Stimulated activated CD8-positive, alpha-beta memory T cell treated with anti-CD3 and anti-CD28 coated beads, Interleukin-7, amount 100 ng/mL, for 24 hours (primary cell): ENCODE measurements at places on chromosomes 3 and 15.

DNA sequence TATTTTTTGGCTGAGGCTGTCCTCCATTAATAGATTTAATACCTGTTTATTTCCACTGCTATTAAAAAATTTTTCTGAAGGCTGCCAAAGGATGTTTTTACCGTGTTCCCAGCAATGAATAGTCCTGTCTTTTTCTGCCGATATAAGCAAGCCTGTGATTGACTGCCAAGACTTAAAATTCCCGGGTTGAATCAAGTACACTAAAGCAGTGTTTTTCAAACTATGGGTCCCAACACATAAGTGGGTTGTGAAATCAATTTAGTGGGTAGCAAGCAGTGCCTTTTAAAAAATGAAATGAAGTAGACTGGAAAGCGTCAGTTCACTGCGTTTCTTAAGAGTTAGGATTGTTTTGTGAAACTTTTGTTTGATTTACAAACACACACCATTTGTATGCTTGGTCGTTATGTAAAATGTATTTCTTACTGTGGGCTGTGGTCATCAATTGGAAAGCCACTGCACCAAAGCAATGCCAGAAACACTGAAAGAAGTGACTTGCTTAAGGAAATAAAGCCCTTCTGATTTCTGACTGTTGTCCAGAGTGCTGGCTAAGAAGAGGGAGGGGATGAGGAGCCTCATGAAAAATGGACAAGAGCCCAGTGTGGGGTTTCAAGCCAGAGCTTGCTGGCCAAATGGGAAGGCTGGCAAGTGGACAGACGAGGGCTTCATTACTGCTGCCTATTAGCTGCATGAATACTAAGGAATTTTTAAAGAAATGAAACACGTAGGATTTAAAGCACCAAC is 206.0 kb downstream of the THRB start:
- DNase-seq: no peak

GRCh38 chr3:168552251-168552650 is 456.5 kb upstream of the GOLIM4 start:
- DNase-seq: no peak

- DNase-seq: no peak
Measured at GRCh38 chr3:186955898-186956696, 25.8 kb downstream of the ST6GAL1 start.

GRCh38 chr3:113272385-113272779 is 61.0 kb downstream of the BOC start:
- DNase-seq: no peak

DNA sequence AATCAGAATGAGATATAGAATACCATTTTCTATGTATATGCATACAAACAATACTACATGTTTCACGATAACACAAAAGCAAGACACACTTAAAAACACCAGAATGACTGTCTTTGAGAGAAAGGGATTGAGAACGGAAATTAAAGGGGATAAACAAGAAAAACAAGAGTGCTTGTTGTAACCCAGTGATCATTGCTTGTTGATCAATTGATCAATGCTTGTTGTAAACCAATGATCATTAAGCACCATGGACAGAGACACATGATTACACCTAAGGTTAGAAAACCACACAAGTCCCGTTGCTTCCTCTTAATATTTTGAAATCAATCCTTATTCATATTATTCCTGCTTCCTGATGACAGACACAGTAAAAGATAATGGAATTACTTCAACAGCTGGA is 1.1 kb upstream of the OR4F15 start:
- DNase-seq: no peak

- no peak for DNase-seq
Measured at GRCh38 chr3:65751123-65751700, 287.5 kb downstream of the MAGI1 start.

DNA sequence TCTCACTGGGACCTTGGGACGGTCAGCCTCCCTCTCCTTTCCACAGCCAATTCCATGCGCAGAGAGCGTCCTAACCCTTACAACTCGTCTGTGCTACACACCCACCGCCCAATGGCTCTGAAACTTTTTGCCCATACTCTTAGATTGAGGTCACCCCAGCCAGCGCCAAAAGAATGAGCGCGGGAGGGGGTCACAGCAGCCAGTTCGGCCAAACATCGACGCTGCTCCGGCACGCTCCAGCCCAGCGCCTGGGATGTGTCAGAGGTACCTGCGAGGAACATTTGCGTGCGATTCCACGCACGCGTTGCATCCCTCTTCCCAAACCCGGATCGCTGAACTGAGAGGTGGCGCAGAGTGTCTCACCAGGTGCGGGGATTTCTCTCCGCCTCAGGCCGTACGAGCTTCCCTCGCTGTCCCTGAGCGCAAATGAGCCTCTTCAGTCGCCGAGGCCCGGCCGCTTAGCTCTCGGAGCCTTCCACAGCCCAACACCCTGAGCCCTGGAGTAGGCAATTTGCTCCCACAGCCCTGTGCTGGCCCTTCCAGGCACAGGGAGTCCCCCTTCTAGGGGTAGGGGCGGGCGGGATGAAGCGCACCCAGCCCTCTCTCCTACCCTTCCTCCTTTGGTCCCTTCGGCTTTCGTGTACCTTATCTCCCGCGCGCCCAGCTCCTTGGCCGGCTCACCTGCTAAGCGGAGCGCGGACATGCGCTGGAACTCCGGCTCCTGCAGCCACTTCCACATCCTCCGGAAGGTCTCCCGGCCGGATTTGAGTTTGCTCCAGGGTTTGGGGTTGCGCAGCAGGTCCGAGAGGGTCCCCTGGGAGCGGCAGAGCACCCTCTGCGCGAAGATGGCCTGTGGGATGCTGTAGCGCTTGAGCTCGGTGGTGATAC is 1.8 kb downstream of the ONECUT1 start:
- DNase-seq: no peak

DNA sequence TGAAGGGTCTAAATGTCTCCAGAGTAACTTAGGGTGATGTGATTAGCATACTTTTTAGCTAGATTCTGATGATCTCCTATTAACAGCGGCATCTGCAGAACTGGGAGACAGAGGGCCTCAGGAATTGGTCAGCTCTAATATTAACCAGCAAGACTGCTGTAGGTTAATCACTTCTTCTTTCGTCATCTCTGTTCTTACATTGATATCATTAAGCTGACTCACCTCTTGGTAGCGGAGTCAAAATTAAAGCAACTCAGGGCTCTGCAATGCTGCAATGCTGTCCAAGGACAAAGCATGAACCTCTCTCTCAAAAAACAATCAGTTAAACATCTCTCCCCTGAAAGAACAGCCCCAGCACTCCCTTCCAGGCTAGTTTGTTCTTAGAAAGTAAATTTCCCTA is 57.5 kb upstream of the TRA2B start:
- DNase-seq: no peak

DNA sequence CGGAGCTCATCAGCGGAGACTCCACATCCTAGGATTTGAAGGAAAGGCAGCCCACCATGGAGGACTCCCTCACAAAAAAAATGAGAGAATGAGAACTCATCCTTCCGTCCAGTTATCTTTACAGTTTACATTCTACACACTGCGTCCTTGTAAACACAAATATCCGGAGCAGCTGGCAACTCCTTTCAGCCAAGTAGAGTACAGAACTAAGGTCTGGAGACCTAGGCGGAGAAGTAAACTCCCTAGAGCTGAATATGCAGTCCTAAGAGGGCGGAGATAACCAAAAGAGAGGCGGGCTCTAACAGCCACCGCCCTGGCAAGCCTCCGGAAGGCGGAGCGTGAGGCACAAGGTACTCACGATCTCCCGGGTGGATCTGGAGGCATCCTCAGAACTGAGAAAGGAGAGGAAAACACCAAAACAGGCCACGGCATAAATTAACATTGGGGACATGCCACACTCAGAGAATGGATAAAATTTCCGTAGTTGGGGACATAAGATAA is 924 bp upstream of the SIN3A start:
- DNase-seq: peak; percentile 41

GRCh38 chr3:42750834-42751233 is 22.2 kb downstream of the CCDC13 start:
- DNase-seq: no peak

DNA sequence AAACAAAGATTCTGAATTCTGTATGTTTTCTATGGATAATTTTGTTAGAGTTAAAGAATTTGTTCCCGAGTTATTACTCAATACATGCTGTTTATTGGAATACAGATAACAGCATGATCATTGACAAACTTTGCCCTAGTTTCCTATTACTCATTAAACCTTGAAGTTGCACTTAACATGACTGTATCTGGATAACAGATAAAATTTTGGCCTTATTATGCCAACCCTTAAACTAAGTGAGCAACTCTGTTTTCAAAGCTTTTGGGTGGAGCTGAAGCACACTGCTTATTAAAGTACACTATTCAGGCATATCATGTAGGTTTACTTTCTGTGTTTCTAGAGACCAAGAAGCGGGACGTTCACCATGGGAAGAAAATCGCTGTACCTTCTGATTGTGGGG is at the start of gene AADAC:
AADAC (plus strand) TSS at position 318 of the 400 bp plus-strand sequence; CDS start at position 365, 47 bp downstream.
- no peak for DNase-seq

- no peak for DNase-seq
Measured at GRCh38 chr15:49646891-49647290, 26.0 kb downstream of the DTWD1 start.

DNA sequence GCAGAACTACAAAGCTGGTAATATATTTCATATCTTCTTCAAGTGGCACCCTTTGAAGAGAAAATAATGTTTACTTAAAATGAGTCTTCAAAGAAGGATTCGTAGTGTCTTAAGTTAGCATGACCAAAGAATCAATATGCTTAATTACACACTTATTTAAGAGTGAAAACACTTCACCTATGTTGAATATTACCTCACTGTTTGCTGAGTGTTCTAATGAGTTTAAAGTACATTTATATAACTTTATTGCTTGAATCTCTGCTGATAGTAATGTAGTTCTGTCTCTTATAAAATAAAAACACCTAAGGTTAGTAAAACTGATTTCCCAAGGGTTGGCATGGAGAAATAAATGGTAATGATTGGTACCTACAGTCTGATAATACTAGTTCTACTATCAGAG is 143.3 kb upstream of the SLC2A2 start:
- no peak for DNase-seq

- no peak for DNase-seq
Measured at GRCh38 chr15:100200287-100200880, 141.4 kb downstream of the ADAMTS17 start.

- DNase-seq: no peak
Measured at GRCh38 chr3:116216761-116217160, 228.5 kb downstream of the LSAMP start.

- no peak for DNase-seq
Measured at GRCh38 chr3:163924600-163924999, 1153.7 kb downstream of the SI start.

DNA sequence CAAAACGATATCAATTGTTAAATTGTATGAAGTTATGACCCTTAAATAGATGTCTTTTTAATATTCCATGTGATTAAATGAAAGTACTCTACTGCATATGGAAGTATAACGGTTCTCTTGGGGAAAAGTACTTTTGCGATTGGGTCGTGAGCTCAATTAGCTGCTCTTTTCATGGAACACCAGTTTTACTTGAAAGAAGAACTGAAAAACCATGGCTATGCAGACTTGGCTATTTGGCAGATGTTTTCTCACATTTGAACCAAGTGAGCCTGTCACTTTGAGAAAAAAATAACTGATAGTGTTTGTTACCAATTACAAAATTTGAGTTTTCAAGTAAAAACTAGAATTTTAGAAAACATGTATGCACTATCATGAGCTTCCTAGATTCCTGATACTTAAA is 5.9 kb upstream of the INAFM2 start:
- no peak for DNase-seq

GRCh38 chr15:88018869-88019641 is 237.5 kb downstream of the NTRK3 start:
- no peak for DNase-seq

DNA sequence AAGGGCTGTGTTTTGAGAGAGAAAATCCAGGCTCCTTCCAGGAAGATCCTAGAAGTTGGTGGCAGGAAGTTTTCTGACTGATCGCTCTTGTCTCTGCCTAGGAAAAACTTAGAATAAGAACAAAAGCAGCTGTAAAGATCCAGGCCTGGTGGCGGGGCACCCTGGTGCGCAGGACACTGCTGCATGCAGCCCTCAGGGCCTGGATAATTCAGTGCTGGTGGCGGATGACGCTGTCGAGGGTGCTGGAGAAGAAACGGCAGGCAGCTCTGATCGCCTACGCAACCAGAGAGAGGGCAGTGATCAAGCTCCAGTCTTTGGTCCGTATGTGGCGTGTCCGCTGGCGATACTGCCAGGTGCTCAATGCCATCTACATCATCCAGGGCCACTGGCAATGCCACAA is 1.5 kb downstream of the IQCF2 start:
- DNase-seq: no peak

DNA sequence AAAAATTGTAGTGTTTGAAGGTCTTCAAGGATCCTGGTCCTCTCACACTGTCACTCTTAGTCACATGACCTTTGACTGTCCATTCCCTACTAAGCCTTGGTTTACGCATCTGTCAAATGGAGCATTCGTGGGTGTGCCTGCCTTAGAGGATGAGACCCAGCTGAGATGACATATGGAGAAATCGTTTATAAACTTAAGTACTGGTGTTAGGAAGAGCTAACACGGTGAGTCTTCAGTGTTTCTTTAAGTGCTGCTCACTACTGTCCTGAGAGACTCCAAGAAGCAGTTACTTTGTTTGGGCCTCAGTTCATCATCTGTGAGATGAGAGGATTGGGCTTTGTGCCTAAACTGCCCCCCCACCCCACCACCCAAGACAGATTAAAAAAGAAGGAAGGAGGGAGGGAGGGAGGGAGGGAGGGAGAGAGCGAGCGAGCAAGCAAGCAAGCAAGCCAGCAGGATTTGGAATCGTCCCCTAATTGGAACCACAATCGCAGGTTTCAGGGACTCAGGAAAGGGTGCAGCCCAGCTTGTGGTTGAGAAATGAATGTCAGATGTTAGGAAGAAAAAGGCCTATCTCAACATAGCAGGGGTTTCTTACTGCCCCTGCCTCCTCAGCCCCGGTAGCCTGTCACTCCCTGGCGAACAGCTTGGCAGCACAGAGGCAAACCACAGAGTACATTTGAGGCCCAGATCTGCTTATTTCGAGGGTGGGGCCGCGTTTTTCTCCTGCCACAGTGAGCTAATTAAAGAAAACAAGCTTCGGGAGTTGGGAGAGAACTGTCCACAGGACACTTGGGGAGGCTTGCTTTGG is 32.7 kb downstream of the SMAD3 start:
- DNase-seq: no peak

DNA sequence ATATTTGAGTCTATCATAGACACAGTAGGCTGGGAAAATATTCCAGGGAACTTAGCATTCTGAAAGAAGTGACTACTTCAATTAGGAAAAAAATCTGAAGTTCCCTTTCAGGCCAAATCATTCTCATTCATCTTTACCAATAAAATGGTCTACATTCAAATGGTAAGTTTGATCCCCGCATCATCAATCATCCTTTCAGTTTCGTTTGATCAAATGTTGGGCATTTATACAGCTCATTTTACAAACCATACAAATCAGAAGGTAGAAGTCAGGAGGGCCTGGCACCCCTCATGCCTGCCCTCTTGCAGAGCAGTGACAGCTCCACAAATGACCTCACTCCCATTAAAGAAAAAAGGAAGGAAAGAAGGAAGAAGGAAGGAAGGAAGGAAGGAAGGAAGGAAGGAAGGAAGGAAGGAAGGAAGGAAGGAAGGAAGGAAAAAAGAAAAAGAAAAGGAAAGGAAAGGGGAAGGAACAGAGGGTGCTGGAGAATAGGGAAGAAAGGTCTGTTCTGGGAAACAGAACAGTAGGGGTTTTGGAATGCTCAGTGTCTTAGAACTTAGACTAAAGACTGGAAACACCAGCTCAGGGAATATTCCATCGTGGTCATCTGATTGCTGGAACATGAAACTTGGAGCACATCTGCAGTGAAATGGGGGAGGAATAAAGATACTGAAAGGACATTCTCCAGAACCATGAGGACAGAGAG is 86.1 kb downstream of the XXYLT1 start:
- no peak for DNase-seq

- no peak for DNase-seq
Measured at GRCh38 chr3:102756706-102757105, 321.9 kb downstream of the ZPLD1 start.

GRCh38 chr15:84810073-84810840 is 6.9 kb upstream of the ALPK3 start:
- DNase-seq: no peak
